ENCODE measurements at places on chromosomes 5 and 9. TPM values are rescaled to one million over a fixed set of nuclear protein-coding genes. Genes with fewer than 3 reads are reported as not detected.

HAND1 gene
- not detected for total RNA-seq

EMB gene
- total RNA-seq = 53.0 TPM

DNA sequence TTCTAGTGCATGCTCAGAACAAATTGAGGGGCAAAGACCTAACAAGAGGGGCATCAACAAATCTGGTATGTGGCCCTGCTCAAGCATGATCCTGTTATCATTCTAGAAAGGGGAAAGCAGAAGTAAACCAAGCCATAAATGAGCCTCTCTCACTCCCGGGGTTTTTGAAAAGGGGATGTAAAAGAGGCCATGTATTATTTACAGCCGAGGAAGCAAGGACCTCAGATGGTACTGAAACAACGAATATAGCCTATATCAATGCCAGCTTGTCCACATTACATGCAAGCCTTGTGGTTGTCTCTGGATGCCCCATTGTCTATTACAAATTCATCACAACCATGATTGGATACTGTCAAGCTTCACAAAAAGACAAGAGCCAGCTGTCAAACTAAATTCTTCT, 211.3 kb downstream of the DCP2 start:
- H3K4me3 ChIP-seq = no peak overlapping the region
- no peak overlapping the region for H3K27ac ChIP-seq
- no peaks in the 10 kb centered on the region for H3K36me3 ChIP-seq
- DNase-seq = no peak
- H3K27me3 ChIP-seq = peaks cover 2% of the 10 kb centered on the region

GRCh38 chr5:142482207-142482606, 157.4 kb upstream of the SPRY4 start:
- H3K27ac ChIP-seq = no peak overlapping the region
- peaks cover 8% of the 10 kb centered on the region for H3K4me1 ChIP-seq

DNA sequence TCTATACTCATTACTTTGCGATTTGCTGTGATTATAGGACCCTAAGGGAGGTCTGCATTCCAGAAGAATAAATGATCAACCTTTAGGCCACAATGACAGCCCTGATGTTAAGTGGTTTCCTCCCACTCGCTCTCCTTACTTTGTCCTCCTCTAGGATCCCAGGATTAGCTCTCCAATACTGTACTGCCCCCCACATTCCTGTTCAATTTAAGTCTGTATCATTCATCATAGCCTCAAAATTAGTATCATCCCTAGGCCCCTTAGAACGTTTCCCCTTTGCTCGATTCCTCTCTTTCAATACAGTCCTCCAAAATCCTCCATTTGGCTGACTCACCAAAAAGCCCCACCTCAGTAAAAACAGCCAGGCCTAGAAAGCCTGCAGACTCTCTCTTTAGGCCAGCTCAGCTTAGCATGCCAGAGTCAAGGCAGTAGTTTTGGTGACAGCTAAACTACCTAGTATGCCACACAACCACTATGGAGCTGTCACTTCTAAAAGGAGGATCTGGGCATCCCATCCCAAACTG, 24.4 kb downstream of the RNF145 start:
- H3K27ac ChIP-seq = peak overlapping the region; percentile 83
- peak; percentile 70 for DNase-seq
- no peaks in the 10 kb centered on the region for H3K27me3 ChIP-seq
- peaks cover 74% of the 10 kb centered on the region for H3K4me1 ChIP-seq
- peak overlapping the region; percentile 1 for H3K4me3 ChIP-seq
- H3K36me3 ChIP-seq = peaks cover 50% of the 10 kb centered on the region

- no peaks in the 10 kb centered on the region for H3K27me3 ChIP-seq
- DNase-seq = no peak
Measured at GRCh38 chr5:181218795-181219124, 4.3 kb upstream of the TRIM41 start.
